ENCODE measurements at places on chromosomes 13 and 19.

DNA sequence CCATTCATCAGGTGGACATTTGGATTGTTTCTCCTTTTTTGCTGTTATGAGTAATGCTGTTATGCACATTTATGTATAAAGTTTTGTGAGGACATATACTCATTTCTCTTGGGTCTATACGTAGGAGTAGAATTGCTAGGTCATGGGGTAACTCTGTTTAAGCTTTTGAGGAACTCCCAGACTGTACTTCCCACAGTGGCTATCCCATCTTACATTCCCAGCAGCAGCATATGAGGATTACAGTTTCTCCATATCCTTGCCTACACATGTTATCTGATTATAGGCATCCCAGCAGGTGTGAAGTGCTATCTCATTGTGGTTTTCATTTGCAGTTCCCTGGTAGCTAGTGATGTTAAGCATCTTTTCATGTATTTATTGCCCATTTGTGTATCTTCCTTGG is 5.9 kb downstream of the ZSCAN22 start:
- no peak for DNase-seq

DNA sequence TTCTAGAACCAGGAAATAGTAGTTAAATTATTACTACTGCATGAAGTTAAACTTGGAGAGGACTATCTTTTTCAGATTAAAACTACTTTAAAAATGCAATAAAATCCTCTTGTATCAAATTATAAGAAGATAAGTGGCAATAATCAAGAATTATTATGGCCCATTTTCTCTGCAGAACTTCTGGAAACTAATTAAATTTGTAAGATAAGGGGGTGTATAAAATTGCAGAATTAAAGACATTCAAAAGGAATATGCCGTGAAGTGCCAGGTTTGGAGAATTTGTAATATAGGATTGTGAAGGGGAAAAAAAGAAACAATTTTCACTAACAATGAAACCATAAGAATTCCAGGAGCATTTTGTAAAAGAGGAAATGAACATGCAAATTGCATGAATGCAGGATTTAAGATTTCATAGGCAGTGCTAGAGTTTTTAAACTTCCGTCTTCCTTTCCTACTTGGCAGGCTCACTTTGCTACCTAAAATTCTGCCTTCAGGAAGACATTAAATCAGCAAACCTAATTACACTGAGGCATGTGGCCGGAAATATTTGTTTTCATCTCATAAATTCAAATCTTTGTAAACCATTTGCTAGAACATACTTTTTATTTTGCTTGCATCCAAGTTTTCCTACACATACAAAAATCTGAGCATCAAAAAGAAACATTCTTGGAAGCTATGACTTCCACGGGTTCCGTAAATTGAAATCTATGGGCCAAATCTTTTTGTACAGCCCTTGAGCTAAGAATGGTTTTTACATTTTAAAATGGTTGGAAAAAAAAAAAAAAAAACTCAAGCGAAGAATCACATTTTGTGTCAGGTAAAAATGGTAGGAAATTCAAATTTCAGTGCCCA is 166.9 kb downstream of the DCLK1 start:
- DNase-seq = no peak

GRCh38 chr13:75160984-75161383 is 321.0 kb downstream of the TBC1D4 start:
- no peak for DNase-seq

- no peak for DNase-seq
These were observed 16.5 kb downstream of the ELF1 start for GRCh38 chr13:41002606-41003005.

- no peak for DNase-seq
These were observed 39.1 kb downstream of the GPR12 start for GRCh38 chr13:26721251-26722121.

GRCh38 chr19:18231775-18232174 is 5.5 kb upstream of the PDE4C start:
- DNase-seq = no peak

- no peak for DNase-seq
These were observed 38.7 kb downstream of the KATNAL1 start for GRCh38 chr13:30268673-30269072.

DNA sequence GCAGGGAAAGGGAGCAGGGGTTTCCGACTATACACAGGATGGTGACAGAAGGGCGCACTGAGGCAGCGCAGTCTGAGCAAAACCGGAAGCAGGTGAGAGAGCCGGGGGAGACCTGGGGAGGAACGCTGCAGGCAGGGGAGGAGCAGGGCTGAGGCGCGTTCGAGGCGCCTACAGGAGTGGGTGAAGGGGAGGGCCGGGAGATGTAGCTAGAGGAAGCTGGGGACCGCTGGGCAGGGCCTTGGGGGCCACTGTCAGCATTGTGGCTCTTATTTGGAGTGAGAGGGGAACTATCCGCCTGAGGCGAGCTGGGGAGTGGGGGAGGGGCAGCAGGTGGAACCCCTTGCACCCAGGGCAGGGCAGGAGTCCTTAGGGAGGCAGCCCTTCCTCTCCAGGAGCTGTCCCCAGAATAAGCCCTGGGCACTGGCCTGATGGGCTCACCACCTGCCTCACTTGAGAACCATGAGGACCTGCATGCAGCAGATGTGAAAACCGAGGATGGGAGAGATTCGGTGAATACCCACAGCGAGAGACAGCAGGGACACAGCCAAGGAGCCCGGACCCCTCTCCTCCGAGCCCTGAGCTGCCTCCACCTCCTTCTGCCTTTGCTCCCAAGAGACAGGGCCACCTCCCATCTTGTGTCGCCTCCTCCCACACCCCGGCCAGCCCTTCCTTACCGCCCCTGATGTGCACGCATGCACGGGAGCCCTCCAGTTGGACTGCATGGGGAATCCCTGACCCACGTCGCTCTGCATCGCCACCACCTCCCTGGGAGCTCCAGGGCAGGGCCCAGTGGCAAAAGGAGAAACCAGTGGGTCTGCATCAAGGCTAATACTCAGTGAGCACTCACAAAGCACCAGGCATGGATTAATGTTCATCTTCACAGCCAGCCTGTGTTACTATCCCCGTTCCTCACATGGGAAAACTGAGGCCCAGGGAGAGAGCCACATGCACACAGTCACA is 10.3 kb downstream of the AKT2 start:
- no peak for DNase-seq

DNA sequence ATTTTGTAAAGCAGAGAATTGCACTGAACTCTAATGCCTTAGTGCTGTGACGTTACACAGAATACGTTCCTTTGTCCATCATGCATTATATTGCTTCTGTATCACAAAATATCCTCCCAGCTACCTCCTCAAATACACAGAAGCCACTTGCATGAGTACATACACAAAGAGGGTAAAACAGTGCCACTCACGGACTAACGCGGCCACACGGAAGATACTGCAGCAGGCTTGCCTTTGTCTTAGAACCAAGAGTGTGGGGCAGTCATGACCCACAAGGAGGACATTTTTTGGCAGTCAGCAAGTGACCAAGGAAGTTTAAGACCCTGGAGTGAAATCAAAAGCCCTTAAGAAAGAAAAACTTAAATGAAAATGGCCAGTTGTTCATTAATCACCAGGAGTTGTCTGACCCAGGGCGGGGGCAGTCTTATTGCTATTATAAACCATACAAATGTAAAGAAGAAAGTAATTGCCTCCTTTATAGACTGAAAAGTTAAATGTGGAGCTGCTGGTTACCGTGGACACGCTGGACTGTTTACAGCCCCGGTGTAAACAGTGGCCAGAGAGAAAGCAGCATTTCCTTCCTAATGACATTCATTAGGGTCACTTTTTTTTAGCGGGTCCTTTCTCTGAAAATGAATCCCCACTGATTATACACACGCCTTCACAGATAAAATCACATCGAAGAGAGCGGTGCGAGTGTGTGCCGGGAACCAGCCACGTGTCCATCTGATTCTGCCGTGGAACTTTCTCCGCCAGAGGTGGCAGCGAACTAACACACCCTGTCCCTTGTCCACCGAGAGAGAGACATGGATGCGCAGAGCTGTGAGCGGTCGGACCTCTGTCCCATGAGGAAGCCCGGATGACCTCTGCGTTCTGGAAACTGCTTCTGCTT is 66.8 kb downstream of the SOX1 start:
- no peak for DNase-seq

DNA sequence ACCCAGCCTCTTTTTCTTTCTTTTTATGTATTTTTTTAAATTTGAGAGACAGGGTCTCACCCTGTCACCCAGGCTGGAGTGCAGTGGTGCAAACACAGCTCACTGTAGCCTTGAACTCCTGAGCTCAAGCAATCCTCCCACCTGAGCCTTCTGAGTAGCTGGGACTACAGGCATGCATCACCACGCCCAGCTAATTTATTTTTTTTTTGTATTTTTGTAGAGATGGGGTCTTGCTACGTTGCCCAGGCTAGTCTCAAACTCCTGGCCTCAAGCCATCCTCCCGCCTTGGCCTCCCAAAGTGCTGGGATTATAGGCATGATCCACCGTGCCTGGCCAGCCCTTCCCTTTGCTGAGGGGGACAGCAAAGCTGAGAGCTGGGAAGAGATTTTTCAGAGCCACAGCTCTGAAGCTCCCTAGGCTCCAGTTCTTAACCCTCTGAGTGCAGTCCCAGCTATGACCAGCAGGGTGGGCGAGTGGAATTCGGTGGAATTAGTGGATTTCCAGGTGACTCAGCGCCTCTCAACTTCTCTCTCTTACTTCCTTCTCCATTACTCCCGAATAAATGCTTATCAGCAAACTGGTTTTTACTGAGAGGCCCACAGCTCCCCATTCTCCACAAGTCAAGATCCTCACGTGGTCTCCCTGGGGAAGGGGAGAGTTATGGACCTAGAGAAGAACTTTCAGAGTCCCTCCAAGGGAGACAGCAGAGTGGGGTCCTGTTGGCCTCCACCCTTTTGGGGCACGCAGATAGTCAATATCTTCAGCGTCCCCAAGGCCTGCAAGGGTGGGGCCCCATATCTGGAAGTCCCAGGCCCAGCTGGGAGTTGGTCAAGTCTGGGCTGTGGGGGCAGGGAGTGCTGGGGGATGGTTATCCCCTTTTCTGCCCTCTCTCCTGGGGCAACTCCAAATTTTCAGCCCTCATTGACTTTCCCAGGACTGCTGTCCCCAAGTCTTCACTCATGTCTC is 1.2 kb downstream of the BLVRB start:
- DNase-seq = peak; percentile 61
